ENCODE measurements at places on chromosomes 2 and 18. TPM values are rescaled to one million over a fixed set of nuclear protein-coding genes. Genes with fewer than 3 reads are reported as not detected.

The LIMS3 gene
- not detected for total RNA-seq

The KLHL41 gene
- total RNA-seq = 0.15 TPM

The NPPC gene
- total RNA-seq = 0.41 TPM

The TEX261 gene
- 83.2 TPM for total RNA-seq

The LIPG gene
- 0.32 TPM for total RNA-seq

The C2orf15 gene
- 0.99 TPM for total RNA-seq

The RBM44 gene
- total RNA-seq = 0.29 TPM

The SKOR2 gene
- total RNA-seq = not detected

The ADD2 gene
- 22.3 TPM for total RNA-seq

The CCNT2 gene
- 7.2 TPM for total RNA-seq

The ABCG8 gene
- total RNA-seq = not detected

The EFEMP1 gene
- total RNA-seq = 40.4 TPM

The ZNF512 gene
- total RNA-seq = 19.4 TPM

The TRIM54 gene
- total RNA-seq = 0.73 TPM

The SNED1 gene
- 0.33 TPM for total RNA-seq

The RAB17 gene
- total RNA-seq = not detected

The PER2 gene
- 6.2 TPM for total RNA-seq

The NEU4 gene
- 0.25 TPM for total RNA-seq

The FAM117B gene
- 1.2 TPM for total RNA-seq

The MCFD2 gene
- 111 TPM for total RNA-seq

The SP5 gene
- total RNA-seq = not detected

The CFAP210 gene
- 0.18 TPM for total RNA-seq

The SPP2 gene
- not detected for total RNA-seq

The RTP5 gene
- not detected for total RNA-seq

The SERPINB4 gene
- not detected for total RNA-seq

The CAPN14 gene
- total RNA-seq = not detected

The MEP1B gene
- total RNA-seq = not detected

The CFC1 gene
- not detected for total RNA-seq

The CTIF gene
- 17.2 TPM for total RNA-seq

The CMPK2 gene
- total RNA-seq = 1.3 TPM

The SH2D6 gene
- total RNA-seq = 1.1 TPM

The DYSF gene
- 0.61 TPM for total RNA-seq

The TBR1 gene
- not detected for total RNA-seq

The FASTKD1 gene
- 25.8 TPM for total RNA-seq

The ATP8B1 gene
- 9.0 TPM for total RNA-seq

The RGPD3 gene
- 0.20 TPM for total RNA-seq

The XDH gene
- total RNA-seq = 0.96 TPM

The DSG1 gene
- not detected for total RNA-seq

The SP110 gene
- 5.6 TPM for total RNA-seq

The MZT2A gene
- 209 TPM for total RNA-seq

Data from A549 treated with ZK216348 at 1 μM for 4 hours (cell line).